ENCODE measurements at places on chromosomes 4 and X. TPM values are rescaled to one million over a fixed set of nuclear protein-coding genes. Genes with fewer than 3 reads are reported as not detected.

DNA sequence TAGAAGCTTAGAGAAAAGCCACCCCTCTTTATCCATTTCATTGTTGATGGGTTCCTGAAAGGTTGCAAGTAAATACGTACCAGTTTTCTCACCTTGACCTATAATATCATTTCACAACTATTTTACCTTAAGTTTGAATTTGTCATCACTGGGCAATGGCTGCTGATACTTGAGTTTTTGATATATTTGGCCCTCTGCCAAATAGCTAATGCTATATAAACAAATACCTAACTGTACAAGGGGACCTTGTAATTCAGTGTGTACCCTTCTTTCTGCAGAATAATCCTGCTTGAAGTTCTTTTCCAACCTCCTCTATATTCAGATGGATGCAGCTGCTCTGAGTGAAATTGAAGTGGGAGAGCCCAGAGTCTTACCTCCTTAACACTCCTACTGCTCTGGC, 19.0 kb upstream of the GLUD2 start:
- H3K36me3 ChIP-seq, result no peaks in the 10 kb centered on the region
- H3K4me1 ChIP-seq, result no peaks in the 10 kb centered on the region
- H3K27me3 ChIP-seq, result no peaks in the 10 kb centered on the region
- no peak overlapping the region for H3K4me3 ChIP-seq

DNA sequence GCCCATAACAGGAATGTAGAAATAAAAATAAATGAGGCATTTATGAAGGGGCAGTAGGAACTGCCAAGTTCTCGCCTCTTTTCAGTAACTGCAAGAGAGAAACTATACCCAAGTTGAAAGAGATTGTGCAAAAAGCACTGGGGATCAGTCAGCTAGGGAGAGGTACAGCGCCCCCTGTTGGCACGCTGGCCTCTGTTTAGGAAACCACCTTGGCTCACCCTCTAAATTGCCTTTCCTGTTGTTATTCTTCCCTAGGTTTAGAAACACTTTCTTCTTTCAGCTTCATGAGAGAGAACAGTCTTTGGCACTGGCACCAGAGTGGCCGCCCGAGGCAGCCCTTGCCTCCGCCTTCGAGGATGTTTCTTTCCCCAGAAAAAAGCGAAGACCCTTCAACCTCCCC, 348.5 kb downstream of the MID1IP1 start:
- H3K36me3 ChIP-seq, result no peaks in the 10 kb centered on the region
- no peaks in the 10 kb centered on the region for H3K27me3 ChIP-seq
- H3K4me3 ChIP-seq, result no peak overlapping the region
- peak; percentile 56 for DNase-seq

TASL gene
- total RNA-seq, result 4.2 TPM

MRFAP1 gene
- 142 TPM for total RNA-seq

CCDC120 gene
- total RNA-seq, result 6.5 TPM

Data from activated CD4-positive, alpha-beta memory T cell treated with anti-CD3 and anti-CD28 coated beads, Interleukin-2, amount 10 ng/mL, durations not matched to agents 7 days and 5 days (primary cell).